ENCODE measurements at places on chromosomes 7 and 10.
A peak's percentile ranks its signal among the peaks of the same experiment; 100 is the strongest.

DNA sequence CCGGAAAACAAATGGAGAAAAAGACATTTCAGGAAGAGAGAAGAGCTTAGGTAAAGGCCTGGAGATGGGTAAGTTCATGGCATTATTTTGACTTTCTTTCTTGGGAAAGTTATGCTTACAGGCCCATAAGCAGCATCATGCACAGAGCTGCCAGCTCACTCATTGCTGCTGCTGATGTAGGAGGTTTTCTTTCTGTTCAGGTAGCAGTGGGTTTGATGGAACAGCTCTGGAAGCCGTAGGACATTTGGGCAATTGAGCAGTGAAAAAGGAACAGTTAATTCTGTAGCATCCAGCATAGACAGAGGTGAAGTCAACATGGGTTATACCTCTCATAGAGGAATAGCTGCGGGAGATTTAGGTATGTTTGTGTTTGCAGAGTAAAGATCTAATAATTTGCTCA, 3.3 kb downstream of the CHN2 start:
- DNase-seq, result no peak

DNA sequence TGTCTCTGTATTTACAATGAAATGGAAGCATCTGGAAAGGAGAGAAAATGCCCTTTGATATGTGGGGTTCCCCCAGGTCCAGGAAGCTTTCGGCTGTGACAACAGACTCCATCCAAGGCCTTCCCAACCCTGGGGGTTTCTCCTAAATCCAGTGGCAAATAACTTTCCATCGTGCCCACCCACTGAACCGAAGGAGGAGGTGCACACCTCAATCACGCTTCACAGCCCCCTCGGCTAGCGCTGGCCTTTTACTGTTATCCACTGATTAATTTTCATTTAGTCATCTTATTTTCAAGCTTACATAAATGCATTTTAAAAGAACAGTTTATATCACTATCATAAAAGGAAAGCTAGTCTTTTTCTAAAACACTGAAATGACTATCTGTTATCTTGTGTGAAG, 286.8 kb upstream of the ZMIZ1 start:
- DNase-seq, result no peak

- DNase-seq, result no peak
These were observed 142.9 kb downstream of the RAB11FIP2 start for GRCh38 chr10:117903854-117904253.

GRCh38 chr10:11687779-11688447, 54.3 kb upstream of the ECHDC3 start:
- DNase-seq, result no peak

DNA sequence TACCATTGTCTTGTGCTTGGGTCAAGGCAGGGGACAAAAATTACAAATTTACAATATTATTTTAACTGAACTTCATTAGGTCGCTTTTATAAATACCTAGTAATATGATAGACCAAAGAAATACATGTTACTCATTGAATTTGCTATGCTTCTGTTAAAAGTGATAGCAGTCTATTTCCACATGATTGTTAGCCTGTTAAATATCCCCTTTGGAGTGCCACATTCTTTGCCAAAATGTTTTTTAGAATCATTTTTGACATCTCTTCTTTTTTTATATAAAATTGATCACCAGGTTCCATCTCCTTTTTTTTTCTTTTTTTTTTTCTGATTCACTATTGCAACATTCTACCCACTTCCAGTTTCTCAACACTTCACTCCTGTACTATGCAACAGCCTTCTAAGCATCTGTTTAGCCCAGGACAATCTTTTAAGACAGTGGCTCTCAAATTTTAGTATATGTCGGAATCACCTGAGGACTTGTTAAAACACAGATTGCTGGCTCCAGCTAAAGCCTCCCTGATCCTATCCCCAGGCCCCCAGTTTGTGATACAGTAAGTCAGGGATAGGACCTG, 16.4 kb upstream of the NDUFA5 start:
- DNase-seq, result no peak

- no peak for DNase-seq
These were observed 982.1 kb downstream of the NRG3 start for GRCh38 chr10:82856957-82857613.

GRCh38 chr7:16524332-16524731, 2.3 kb upstream of the LRRC72 start:
- DNase-seq, result no peak

DNA sequence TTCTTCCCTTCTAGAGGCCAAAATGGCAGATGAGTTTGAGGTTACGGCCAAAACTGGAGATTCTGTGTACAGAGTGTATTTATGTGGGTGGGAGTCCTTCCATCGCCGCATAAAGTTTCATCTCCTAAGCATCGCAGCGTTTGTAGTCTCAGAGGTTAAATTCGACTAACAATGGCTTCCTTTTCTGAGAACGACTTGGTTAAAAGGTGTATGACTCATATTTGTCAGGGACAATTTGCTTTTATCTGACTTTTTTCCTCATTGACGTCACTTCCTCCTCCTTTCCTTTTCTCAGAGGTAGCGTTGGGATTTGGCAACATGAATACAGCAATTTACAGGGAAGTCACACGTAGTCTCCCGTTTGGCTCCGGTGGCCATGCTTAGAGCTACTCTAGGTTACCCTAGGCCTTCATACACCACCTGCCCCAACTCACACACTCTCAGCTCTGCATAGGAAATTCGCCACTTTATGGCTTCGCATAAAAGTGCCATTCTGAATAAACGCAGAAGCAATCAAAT, 37.6 kb upstream of the TCF7L2 start:
- DNase-seq, result peak; percentile 82

- DNase-seq, result no peak
These were observed 206.6 kb downstream of the CXCL12 start for GRCh38 chr10:44178281-44178680.

DNA sequence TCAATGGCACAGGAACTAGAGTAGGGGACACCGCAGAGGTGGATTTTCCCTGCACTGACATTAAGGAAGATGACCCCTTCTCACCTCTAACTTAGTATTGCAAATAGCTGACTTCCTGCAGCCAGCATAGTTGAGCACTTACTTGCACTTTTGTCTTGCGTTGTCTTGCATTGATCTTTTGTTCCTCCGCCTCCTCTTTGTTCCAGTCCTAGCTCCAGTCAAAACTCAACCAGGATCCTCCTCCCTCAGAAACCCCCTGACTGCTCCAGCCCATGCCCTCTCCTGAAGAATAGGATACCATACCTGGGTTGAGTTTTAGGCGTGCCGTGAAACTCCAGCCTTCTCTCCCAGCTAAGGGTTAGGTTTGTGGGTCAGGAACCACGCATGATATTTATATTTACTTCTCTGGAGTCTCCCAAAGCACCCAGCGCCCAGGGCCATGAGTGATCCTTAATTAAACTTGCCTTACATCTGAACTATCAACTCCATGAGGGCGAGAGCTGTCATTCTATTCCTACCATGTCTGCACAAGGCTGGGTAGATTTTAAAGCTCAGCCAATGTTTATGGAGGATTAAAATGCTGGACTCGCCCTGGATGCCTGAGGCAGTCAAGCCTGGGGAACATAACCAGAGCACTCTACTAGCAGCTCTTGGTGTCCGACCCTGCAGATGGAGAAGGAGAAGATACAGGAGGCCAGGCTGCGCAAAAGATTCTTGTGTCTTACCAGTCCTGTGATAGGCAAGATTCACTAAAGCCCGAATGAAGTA, 14.1 kb downstream of the ZNF467 start:
- DNase-seq, result no peak

DNA sequence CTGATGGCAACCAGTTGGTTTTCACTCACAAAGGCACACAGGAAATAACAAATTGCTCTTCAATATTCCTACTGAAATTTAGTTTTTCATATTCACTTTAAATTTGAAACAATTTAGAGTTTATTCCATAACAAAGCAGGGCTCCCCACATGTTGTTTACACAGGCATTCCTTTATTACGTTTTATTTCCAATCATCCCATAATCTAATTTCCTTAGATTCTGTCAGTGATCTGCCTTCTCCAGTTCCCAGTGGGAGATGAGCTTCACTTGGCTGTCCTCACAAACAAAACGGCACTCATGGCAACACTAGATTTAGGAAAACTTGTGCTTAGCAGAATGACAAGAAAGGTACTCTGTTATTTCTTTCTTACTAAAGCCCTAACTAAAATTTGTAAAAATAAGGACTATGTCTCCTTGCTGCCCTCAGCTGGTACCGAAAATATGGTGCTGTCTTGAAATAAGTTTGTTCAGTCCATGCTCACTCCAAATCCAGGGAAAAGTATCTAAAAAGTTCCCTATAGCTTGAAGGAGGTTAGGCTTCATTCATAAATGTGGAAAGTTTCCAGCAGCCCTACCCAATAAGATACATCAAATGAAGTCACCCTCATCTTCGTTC, 23.0 kb downstream of the PHYH start:
- no peak for DNase-seq

GRCh38 chr7:12300415-12300814, 89.3 kb downstream of the TMEM106B start:
- DNase-seq, result no peak

GRCh38 chr7:70614237-70615045, 517.5 kb upstream of the GALNT17 start:
- no peak for DNase-seq

DNA sequence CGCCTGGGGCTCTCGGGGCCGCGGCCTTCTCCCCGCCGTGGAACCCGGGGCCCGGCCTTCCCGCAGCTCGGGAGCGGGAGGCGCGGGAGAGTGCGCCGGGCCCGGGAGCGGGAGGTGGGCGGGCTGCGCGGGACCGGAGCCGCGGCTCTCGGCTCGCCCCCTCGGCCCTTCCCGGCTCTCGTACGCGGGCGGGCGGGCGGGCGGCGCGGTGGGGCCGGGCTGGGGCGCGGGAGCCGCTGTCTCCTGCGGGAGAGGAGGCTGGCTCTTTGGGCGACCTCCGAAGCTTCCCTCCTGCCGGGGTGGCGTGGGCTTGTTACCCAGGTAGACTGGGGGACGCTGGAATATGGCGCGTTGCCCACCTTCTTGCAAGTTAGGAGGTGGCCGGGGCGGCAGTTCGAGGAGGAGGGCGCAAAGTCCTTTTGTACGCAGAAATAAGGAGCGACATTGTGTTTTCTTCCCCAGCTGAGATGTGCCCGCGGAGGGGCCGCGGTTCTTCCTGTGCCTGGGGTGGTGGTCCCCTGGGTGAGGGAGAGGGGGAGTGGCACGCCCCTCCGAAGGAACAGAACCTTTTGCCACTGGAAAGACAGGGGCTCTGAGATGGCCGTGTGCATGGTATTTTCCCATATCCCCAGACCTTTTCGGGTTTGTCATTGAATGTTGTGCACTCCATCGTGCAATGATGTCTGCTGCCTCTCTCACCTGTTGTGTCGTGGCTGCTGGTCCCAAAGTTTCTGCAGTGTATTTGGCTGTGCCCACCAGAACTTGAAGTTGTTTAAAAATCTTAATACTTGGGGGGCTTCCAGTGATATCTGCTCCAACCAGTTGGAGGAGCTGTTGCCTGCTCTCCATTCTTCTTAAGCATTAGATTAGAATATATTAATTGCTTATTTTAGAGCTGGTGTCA, 844 bp downstream of the NRF1 start:
- peak; percentile 30 for DNase-seq

- no peak for DNase-seq
These were observed 366.2 kb downstream of the PCDH15 start for GRCh38 chr10:54434782-54435181.

GRCh38 chr10:14560274-14560673, 214.4 kb downstream of the FAM107B start:
- DNase-seq, result no peak

DNA sequence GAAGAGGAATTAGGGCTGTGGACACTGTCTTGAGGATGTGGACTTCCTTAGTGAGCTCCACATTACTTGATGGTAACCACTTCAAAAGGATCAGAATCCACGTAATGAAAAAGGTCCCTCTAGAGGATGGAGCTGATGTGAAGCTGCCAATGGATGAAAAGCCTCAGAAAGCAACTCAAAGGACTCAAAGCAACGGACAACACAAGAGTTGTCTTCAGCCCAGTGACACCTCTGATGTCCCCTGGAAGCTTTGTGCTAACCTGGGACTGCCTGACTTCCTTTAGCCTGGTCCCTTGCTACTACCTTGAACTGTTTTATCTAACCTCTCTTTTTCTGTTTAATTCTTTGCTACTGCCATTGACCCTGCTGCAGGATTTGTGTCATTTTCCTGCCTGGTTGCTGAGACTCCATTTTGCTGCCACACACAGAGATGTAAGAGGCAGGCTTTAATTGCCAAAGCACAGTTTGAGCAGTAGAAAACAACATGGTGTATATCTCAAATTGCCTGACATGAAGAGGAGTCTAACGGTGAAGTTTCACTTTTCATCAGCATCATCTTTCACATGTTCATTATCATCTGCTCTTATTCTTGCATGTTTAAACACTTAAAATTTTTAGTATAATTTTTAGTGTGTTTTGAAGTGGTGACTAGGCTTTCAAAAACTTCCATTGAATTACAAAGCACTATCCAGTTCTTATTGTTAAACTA, 11.1 kb upstream of the SGCE start:
- no peak for DNase-seq

- DNase-seq, result no peak
These were observed 410.4 kb upstream of the AUTS2 start for GRCh38 chr7:69187824-69188333.

DNA sequence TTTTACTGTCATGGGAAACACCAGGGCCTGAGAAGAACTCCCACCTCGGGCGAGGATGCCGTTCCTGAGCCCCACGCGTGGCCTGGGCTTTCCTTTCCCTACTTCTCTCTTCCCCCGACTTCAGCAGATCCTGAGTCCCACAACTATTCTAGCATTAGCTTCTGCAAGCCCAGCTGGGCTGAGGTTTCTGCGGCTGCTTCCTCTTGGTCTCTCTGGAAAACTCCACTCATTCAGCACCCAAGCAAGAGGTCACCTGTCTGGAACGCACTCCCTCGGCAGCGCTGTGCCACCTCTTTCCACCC, 761 bp upstream of the DOCK1 start:
- DNase-seq, result no peak

- no peak for DNase-seq
These were observed 103.6 kb upstream of the FAM171A1 start for GRCh38 chr10:15474671-15475070.

DNA sequence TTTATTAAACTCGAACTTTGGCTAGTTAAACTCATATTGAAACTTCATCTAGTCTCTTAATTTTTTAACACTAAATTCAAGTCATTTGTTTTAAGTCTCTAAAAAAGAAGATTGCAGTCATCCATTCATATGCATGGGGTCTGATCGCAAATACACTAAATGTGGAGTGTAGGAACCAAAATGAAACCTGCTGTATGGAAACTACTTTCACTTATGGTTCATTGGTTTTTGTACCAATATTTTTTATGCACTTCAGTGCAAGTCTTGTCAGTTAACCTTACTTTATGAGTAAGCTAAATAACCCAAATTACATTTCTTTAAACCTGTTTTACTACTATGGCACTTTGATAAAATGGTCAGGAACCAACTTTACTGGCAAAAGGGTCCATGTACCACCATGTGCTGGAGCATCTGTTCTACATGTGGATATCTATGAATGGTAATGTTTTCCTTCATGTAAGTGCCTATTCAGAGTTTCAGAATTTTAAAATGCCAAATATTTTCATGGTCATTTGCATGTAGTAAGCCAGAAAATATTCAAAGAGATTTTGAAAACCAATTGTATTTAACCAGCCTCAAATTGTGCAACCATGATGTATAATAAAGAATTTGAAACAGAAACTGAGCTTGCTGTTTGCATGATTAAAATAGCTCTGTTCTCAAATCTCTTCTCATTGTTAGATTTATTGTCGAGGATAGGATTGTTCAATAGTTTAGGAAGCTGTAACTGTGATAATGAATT, 7.6 kb upstream of the SUPV3L1 start:
- no peak for DNase-seq
